HFFc6 (cell line): ENCODE measurements at places on chromosomes 13 and 19.
A peak's percentile ranks its signal among the peaks of the same experiment; 100 is the strongest.

DNA sequence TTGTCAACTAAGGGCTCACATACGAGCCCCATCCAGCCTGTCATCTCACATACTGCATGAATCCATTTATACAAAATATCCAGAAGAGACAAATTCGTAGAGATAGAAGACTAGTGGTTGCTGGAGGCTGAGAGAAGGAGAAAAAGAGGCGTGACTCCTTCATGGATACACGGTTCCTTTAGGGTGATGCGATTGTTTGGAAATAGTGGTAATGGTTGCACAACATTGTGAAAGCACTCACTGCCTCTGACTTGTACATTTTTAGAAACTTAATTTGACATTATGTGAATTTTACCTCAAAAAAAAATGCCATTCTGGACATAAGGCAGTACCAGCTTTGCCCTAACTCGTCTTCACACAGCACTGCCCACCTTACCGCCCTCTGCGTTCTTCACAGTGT is 27.3 kb downstream of the IGFL1 start:
- DNase-seq: no peak

DNA sequence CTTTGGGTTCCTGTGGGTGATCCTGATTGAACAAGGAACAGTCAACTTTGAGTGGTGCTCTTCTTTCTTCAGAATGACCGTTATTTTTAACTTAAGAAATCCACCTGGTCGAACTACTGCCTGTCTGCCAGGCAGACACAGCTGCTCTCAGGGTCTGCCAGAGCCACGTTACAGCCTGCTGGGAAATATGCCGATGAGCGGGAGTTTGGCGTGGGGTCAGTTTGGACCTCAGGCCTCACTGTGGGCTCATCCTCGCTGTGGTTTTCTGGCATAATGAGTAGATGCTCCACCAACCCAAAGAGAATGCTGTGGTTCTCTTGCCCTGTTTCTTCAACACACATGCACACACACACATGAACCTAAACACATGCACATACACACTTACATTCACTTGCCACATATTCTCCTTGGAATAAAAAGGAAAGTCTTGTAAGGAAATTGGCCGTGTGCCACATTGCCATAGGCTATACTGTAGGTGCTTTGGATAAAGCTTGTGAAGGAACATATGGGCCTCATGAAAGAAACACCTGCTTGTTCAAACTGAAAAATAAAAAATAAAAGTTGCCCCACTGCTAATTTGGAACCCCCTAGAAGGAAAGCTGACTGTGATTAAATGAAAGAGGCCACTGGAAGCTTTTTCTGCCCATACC is 598.7 kb upstream of the KLF12 start:
- DNase-seq: no peak

DNA sequence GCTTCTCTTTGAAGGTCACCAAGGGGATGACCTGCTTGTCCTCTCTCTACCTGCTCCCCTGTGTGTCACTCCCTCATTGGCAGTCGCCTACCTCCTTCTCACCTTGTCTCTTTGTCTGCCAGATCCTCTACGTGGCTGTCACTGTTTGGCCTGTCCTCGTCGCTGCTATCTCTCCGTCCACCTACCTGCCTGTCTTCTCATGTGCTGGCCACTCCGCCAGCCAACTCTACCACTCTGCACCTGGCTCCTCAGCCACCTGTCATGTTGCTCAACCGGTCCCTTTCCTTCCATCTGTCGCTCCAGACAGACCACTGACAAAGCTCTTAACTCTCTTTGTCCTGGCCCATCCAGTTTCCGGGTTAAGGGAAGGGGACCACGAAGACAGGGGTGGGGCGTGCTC is at the start of gene KLK12:
Gene KLK12, minus strand, starts transcription at position 299 of the 400 bp plus-strand sequence. CDS start 381 bp downstream, outside the sequence.
- DNase-seq: no peak

DNA sequence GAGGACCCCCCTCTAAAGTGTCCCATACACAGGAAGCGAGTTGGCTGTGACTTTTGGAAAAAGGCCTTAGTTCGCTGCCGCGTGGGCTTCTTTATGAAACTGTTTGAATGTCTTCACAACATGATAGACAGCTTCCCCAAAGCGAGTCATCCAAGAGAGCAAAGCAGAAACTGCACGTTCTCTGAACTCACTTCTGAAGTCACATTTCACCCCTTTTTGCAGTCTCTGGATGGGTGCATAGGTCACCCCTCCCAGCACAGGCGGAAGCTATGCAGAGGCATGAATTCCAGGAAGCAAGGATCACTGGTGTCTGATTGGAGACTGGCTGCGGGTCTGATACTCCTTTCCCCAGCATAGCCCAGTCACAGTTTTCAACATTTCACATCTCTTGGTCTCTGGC is 10.6 kb downstream of the GPI start:
- DNase-seq: no peak

DNA sequence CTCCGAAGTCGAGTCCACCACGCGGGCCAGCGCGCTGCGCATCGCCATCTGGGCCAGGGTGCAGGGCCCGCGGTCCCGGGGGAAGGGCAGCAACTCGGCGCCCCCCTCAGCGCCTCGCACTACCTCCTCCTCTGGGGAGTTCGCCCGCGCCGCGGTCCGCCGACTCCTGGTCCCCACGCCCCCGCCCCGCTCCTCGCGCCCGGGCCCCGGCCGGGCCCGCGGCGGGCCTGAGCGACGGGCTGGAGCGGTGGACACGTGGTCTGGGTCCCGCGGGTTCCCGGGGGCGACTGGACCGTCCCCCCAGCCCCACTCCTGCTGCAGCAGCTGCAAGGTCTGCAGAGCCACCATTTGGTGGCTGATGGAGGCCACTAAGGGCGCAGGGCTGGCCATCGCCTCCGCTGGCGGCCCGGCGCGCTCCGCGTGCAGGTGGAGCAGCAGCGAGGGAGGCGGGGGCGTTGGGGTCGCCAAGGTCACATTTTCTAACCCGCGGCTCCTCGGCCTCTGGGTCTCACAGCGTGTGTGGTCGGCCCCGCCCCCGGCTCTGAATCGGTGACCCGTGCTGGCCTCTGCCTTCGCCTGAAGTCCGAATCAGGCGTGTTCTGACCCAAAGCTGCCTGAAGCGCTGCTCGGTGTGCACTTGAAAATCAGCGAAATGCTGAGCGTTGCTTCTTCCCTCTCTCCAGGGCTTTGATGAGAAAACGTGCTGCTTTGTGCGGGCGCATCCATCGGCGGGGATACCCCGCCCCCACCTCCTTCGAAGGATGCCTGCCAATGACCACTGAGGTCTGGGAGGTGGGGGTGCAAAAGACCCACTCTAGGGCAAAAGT is at the start of gene DLEU7:
Gene DLEU7, minus strand, starts transcription at position 436 of the 827 bp plus-strand sequence. Its CDS starts 46 bp downstream, at position 390.
- no peak for DNase-seq

DNA sequence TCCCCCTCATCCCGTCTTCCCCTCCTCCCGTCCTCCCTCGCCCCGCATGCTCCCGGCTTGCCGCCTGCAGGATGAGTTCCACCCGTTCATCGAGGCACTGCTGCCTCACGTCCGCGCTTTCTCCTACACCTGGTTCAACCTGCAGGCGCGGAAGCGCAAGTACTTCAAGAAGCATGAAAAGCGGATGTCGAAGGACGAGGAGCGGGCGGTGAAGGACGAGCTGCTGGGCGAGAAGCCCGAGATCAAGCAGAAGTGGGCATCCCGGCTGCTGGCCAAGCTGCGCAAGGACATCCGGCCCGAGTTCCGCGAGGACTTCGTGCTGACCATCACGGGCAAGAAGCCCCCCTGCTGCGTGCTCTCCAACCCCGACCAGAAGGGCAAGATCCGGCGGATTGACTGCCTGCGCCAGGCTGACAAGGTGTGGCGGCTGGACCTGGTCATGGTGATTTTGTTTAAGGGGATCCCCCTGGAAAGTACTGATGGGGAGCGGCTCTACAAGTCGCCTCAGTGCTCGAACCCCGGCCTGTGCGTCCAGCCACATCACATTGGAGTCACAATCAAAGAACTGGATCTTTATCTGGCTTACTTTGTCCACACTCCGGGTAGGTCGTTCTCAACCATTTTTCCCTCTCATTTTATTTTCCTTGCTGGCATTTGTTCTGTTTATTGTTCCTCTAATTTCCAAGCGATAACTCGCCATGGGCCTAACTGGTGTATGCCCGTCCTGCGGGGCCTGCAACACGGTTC is 29.8 kb downstream of the NFIX start:
- no peak for DNase-seq

GRCh38 chr19:52946322-52947310 is 16.1 kb downstream of the ZNF816 start:
- DNase-seq: no peak

GRCh38 chr19:48041877-48042580 is 1.9 kb downstream of the CABP5 start:
- DNase-seq: no peak

DNA sequence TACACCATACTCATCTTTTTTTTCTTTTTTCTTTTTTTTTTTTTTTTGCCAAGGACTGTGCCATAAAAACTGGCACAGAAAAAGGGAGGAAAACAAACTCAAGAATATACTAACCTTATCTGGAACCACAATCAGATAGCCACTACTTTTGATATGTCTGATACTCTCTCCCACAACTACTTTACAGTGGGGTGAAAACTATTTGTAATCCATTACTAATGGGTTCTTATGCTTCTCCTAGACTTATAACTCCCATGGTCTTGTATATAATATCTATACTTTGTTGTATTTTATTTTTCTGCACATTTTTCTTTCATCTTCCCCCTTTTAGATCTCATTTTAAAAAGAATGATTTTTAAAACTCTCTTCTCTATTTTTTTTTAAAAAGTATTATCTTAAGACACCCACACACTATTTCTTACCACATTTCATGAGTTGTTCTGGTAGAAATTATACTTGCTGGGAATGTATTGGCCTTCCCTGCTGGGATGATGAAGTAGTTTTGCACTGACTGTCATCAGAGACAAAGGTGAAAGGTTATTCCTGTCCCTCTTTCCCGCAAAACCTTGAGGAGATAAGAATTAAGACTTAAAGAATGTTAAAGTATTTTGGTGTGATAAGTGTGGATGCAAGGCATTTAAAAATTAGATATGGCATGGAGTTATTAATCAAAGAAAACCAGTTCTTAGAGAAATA is 146.7 kb upstream of the KLF12 start:
- DNase-seq: no peak

GRCh38 chr19:13154241-13154778 is 4.1 kb downstream of the IER2 start:
- peak; percentile 86 for DNase-seq

GRCh38 chr13:72293206-72293605 is 426.2 kb upstream of the DACH1 start:
- no peak for DNase-seq

DNA sequence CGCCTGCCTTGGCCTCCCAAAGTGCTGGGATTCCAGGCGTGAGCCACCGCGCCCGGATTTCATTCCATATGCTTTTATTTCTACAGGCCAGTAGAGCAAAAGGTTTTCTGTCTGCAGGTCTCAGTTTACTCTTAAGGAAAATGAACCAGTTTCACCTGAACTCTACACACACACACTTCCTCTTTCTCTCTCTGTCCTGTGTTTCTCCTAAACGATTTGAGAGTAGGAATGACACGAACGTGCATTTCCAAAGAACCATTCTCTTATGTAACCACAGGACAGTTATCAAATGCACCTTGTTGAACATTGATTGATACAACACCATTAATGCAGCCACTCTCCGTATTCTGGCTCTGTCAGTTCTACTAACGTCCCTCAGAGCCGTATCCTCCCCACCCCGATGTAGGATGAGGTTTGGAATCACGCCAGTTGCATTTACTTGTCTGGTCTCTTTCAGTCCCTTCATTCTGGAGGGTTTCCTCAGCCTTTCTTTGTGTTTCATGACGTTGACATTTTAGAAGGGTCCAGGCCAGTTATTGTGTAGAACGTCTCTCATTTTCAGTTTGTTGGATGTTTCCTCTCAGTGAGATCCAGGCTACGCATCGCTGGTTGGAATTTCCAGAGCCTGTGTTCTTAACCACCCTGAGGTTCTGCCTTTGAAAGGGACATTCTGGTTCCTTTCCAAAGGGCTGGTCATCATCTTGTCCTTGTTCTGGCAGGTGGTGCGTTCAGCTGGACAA is 36.0 kb downstream of the BICRA start:
- DNase-seq: no peak

DNA sequence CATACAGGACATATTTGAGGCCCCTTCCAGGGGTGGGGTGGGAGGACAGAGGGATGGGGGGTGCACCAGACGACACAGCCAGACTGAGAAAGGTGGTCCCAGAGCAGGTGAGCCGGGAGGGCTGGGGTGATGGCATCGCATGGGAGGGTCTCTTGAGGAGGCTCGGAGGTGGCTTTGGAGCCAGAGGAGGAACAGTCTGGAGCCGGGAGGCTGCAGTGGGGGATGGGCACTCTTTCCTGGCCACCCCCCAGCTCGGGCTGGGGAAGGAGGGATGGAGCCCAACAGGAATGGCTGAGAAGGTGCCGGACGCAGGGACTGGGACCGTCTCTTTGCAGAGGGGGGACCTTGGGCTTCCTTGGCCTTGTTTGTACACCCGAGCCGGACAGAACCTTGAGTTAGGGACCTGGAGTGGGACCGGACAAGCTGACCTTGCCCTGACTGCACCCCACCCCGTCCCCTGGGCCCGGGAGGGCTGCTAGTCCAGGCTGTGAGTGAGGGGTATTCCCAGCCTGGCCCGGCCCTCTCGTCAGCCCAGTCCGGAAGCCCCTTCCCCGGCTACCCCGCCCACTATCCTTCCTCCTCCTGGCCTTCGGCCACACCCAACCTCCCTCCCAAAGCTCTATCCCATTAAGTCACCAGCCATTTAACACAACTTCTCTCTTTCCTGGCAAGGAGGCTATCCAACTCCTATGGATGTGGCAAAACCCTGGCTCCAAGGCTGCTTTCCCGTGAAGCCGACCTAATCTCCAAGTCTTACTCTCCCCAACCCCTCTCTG is 816 bp upstream of the TBXA2R start:
- peak; percentile 32 for DNase-seq

- no peak for DNase-seq
Observed at GRCh38 chr13:111095031-111095840, 19.9 kb upstream of the ARHGEF7 start.

- DNase-seq: peak; percentile 24
Observed at GRCh38 chr13:74444161-74444571, 310.0 kb upstream of the KLF12 start.

DNA sequence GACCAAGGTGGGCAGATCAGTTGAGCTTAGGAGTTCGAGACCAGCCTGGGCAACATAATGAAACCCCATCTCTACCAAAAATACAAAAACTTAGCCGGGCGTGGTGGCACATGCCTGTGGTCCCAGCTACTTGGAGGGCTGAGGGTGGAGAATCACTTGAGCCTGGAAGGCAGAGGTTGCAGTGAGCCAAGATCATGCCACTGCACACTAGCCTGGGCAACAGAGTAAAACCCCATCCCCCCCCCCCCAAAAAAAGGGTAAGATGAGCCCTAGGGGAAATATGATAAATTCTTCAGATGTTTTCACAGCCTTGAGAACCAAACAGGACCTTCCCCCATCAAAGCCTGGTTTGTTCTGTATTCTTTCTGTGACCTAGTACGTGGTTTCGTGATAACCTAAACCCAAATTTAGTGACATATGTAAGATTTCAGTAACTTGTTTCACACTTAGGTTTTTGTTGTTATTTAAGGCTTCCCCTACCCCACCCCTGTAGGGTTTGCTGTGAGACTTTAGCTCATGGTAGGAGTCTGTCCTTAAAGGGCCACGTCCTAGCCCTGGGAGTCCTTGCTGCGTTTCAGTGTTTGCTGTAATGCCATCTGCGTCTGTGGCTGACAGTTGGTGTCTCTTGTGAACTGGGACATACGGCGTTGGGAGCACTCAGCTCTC is 49.6 kb downstream of the MYO9B start:
- DNase-seq: no peak

- DNase-seq: no peak
Observed at GRCh38 chr13:102657630-102658029, 37.2 kb downstream of the METTL21C start.
